ENCODE measurements at places on chromosomes 6 and 20. TPM values are rescaled to one million over a fixed set of nuclear protein-coding genes. Genes with fewer than 3 reads are reported as not detected.

The PABPC1L gene
- 5.2 TPM for total RNA-seq

The RIPK1 gene
- 8.4 TPM for total RNA-seq

The GPR63 gene
- total RNA-seq: 8.6 TPM

The CST2 gene
- total RNA-seq: not detected

The COQ3 gene
- total RNA-seq: 9.8 TPM

The BPIFA1 gene
- total RNA-seq: not detected

The GGTLC1 gene
- not detected for total RNA-seq

The SEMG1 gene
- not detected for total RNA-seq
